Stimulated activated CD8-positive, alpha-beta memory T cell treated with anti-CD3 and anti-CD28 coated beads, Interleukin-12 subunit alpha, Interleukin-12 subunit beta, amount 100 ng/mL, for 4 hours (primary cell): ENCODE measurements at places on chromosomes 7 and 10.

DNA sequence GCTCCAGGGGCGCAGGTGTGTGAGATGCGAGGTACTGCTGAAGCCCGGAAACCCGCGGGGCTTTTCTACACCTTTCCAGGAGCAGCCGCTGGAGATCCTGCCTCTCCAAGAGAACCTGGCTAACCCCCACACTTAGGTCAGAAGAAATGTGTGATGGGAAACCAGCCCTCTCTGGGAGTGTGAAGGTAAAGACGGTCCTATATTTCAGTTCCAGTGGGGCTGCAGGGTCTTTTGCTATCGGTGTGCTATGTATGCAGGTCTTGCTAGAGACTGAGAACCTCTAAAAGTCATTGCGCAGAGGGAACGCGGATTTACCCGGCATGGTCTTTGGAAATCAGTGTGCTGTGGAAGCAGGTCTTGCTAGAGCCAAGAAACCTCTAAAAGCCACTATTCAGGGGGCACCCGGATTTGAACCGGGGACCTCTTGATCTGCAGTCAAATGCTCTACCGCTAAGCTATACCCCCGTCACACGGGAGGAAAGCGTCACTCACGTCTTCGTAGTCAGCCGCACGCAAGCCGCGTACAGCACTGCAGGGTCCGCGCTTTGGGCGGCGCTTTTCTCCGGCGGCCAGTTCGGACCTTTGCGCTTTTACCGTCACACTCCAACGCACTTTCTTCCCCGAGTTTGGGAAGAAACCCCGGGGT, 46.0 kb downstream of the ZNF777 start:
- DNase-seq: no peak

- no peak for DNase-seq
Observed at GRCh38 chr10:75499556-75500160, 68.2 kb downstream of the LRMDA start.

- DNase-seq: no peak
Observed at GRCh38 chr7:55019691-55020465, 1.1 kb downstream of the EGFR start.

DNA sequence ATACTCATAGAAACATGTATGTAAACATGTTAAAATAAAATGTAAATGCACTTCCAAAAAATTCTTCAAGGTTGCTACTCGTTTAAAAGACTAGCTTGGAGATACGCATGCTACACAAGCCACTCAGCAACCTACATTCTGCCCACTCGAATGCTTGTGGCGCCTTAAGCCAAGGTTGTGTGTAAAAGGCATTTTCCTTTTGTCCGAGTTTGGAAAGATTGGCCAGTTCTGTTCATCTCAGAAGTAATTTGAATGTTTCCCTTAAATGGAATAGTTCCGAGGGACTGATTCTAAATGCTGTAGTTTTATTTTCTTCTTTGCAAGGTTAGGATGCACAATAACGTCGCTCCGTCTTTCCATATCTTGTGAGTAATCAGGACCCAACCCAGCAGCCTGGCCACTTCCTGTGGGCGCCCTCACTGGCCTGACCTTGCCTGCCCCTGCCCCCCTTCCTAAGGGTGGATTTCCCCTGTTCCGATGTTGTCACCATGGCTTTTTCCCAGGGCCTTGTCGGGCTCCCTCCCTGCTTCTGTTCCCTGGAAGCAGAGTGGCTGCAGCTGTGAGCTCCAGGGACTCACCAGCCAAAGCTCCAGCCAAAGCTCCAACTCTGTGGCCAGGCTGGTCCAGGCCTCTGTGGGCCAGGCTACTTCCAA, 70.6 kb downstream of the PTPRE start:
- DNase-seq: no peak

- DNase-seq: no peak
Observed at GRCh38 chr10:122567056-122567660, 6.6 kb downstream of the DMBT1 start.

DNA sequence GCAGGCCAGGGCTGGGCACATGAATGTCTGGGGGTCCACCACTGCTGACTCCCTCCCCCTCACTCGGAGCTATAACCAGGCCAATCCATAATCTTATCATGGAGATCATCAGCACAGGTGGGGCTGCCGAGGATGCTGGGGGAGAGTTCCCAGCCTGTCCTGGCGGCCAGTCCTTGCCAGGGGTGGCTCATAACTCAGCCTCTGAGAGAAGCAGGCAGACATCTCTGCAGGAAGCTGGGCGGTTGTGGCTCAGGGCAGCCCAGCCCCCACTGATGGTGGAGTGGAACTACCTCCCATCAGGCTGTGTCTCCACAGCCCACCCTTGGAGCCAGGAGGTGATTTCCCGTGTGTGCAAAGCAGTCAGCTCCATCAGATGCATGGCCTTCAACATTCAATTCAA, 109.4 kb upstream of the ZNF92 start:
- no peak for DNase-seq

DNA sequence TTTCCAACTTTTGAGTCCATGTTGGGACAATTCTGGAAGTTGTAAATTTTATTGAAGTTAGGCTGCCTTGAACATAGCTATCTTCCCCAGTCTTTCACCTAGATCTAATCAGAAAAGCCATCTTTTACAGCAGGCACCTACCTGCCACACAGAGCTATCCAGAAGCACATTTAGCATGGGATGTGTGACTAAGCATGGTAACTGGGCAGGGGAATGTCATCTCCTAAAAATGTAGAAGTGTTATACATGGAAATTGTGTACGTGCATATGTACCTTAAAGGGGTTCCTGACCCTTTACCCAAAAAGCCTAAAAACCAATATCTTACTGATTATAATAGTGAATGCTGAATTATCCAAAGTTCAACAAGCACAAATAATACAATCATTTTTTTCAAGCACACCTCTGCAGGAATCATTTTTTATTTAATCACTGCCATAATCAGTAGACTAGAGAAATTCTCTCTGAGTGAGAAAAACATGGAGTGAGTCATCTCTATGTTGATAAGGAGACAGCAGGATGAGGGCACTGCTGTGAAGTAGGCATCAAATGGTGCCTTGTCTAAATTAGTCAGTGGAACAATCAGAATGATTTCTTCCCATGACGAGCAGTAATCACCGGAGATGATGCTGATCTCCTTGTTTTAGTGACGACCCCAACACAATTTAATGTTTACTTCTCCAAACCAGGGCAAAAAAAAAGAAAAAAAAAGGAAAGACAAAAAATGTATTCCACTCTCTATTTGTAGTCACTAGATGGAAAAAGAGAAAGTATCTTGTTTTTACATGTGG, 75.9 kb downstream of the SORBS1 start:
- no peak for DNase-seq

GRCh38 chr10:58836176-58836700, 323.6 kb downstream of the BICC1 start:
- DNase-seq: no peak

DNA sequence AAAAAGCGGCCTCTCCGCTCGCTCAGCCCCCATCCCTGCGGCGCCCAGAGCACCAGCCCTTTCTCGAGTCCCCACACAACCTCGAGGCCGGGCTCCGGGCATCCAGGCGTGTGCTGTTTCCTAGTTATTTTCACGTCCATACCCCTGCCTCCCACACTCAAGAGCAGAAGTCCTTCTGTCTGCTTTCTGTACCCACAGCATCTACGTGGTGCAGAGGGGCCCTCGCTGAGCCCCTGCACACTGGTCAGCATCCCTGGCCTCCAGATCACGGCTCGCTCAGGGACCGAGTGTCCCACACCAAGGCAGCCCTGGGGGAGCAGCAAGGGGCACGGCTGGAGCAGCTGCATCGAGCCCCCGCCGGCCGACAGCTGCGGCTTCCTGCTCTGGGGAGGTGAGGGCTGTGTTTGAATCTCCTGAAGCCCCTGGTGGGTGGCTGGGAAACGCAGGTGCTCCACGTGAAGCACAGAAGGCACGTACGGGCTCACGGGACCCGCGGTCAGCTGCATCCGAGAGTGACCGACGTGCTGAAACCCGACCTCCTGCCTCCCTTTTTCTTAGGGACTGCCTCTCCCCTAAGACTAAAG, 333.1 kb downstream of the DNAJB6 start:
- no peak for DNase-seq

- DNase-seq: no peak
Observed at GRCh38 chr10:2121929-2122328, 384.6 kb upstream of the ADARB2 start.

GRCh38 chr10:49663596-49663995, 15.9 kb upstream of the C10orf53 start:
- no peak for DNase-seq

DNA sequence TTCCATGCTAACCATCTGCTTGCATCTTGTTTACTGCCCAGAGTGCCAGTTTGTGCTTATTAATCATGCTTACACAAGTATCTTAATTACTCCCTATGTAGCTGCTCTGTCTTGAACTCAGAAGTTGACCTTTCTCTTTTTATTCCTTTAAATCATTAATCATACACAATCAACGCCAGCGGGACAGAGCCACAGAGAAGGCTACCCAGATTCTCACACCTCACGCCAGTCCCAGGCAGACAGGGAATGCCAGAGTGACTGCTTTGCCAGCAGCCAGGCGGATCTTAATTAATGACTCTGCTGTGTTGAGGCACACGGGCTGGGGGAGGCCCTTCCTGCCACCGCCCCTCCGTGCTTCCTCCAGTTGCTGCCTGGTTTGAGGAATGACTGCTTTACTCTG, 229.4 kb downstream of the LRMDA start:
- DNase-seq: no peak

GRCh38 chr7:95883217-95883616, 110.9 kb downstream of the DYNC1I1 start:
- no peak for DNase-seq

- no peak for DNase-seq
Observed at GRCh38 chr7:100721505-100721812, 1.2 kb downstream of the EPO start.

DNA sequence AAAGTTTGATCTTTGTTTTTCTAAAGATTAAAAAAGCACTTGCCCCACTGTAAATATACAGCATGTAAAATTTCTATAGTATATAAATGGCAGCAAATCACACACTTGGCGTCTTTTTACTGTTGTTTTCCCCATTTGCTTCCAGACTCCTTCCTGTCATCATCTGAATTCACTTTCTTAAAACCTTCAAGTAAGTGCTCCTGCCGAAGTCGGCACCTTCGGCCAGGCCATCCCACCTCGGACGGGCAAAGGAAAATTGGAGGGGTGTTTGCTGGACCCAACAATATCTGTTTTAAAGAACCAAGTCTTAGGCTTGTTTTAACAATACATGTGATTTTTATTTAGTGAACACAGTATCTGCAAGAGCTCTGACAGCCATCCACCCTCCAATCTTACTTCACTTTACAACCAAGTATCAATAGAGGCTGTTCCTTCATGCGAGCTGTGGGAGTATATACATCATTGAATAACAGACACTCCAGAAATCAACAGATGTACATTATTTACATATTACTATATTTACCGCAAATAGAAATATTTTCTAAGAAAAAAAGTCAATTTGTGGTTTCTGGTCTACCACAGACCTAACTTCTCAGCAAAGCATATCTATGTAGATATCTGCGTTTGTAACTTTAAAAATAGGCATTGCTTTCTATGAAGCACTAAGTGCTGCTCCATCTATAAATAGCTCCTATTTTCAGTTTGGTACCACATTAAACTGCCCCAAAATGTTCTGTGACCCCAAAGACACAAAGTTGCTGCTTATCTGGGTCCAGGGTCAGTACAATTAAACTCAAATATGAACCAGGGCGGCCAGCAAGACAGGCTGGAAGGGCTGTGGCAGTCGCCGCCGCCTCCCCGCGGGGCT, 110.7 kb downstream of the CYTH3 start:
- no peak for DNase-seq

DNA sequence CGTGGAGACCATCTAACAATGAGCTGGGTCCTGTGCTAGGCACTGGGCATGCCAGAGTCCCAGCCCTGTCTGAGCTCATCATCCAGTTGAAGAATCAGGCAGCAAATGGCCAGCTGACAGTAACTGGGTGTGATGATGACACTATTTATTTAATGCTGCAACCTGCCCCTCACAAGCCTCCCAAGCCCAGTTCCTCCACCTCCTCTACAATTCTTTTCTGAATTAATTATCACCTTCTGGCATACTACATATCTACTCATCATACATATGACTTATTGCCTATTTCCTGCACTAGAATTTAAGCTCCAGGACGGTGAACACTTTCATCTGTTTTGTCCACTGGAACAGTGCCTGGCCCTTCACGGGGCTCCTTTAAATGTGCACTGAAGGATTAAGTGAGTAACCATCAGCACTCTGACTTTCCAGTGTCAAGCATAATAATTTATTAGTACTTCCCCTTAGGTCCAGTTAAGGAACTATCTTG, 96.7 kb upstream of the LAMB4 start:
- DNase-seq: no peak

GRCh38 chr7:144786522-144786921, 49.3 kb downstream of the TPK1 start:
- DNase-seq: no peak

GRCh38 chr10:71468363-71469094, 71.8 kb downstream of the CDH23 start:
- no peak for DNase-seq

DNA sequence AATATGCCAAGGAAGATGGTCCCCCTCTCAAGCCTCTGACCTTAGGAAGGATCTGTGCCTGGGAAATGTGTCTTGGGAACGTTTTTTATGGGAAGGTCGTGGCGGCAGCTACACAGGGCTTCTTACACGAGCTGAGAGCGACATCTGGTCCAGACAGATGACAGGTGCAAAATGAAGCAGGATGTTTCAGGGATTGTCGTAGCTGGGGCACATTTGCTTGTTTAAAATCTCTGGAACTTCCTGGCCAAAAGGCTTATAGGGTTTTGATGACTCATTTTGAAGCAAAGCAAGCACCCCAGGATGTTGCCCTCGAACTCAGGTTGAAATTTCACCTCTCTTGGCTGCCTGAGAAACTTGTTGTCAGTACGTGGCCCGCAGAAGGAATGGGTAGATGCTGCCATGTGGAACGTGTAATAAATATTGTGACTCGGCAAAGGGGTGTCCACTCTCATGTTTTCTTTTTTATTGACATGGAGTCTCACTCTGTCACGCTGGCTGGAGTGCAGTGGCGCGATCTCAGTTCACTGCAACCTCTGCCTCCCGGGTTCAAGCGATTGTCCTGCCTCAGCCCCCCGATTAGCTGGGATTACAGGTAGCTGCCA, 117.5 kb downstream of the CAMK1D start:
- no peak for DNase-seq

GRCh38 chr7:80830584-80831285, 88.1 kb downstream of the SEMA3C start:
- no peak for DNase-seq

- DNase-seq: no peak
Observed at GRCh38 chr7:151346-152050, 40.9 kb upstream of the FAM20C start.

DNA sequence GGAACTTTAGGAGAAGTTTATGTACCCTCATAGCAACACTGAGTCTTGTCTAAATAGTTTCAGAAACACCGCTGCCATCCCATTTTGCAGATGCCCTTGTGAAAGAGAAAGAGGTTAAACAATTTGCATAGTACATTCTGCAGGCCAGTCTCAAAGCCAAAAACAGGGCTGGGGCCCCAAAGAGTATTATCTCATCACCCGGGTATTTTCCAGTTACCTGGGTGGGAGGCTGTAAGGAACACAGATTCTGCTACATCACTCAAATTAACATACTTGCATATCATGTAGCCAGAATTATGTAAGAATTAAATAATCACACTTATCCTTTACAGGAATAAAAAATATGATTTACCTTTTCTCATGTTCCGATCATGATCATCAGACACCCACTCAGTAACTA, 3.1 kb upstream of the FAM171A1 start:
- no peak for DNase-seq

GRCh38 chr7:127534636-127535035, 50.8 kb downstream of the GCC1 start:
- no peak for DNase-seq
